ENCODE measurements at places on chromosomes 7 and 10.

DNA sequence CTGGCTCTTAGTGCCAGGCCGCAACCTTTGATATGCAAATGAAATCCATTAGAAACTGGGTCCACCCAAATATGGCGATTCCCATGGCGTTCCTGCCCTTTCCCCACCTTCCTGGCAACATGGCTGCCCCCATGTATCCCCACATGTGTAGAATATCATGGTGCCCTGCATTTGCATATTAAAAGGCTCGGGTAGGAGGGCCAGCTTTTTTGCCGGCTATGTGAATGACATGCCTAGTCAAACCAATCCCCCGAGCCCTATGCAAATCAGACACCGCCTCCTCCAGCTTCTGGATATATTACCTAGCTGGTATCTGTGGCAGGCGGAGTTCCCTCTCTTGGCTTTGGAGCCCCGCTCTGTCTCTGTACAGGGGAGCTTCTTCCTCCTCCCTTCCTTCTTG, 18.3 kb downstream of the MMS19 start:
- DNase-seq: no peak

DNA sequence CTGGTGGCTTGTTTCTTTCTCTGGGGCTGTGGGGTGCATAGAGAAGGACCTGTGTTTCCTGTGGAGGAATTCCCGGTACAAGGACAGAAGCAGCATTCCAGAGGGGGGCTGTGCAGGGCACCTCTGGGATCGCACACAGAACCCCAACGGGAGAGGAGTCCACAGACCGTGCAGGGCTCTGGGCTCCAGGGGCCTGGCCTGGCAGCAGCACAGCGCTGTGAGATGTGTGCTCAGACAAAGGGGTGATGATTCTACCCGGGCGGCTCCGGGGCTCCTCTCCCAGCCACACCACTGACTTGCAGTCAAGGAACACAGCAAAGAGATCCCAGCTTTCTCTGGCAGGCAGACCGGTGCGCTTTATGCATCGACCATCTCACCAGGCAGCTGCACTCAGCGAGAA, 6.9 kb upstream of the SHH start:
- DNase-seq: no peak

GRCh38 chr10:56035489-56035888, 325.6 kb downstream of the ZWINT start:
- DNase-seq: no peak

GRCh38 chr10:73959484-73960243, 38.3 kb upstream of the VCL start:
- no peak for DNase-seq

- no peak for DNase-seq
Measured at GRCh38 chr10:2278363-2278762, 541.0 kb upstream of the ADARB2 start.

GRCh38 chr7:15658247-15658646, 28.2 kb downstream of the MEOX2 start:
- DNase-seq: no peak

DNA sequence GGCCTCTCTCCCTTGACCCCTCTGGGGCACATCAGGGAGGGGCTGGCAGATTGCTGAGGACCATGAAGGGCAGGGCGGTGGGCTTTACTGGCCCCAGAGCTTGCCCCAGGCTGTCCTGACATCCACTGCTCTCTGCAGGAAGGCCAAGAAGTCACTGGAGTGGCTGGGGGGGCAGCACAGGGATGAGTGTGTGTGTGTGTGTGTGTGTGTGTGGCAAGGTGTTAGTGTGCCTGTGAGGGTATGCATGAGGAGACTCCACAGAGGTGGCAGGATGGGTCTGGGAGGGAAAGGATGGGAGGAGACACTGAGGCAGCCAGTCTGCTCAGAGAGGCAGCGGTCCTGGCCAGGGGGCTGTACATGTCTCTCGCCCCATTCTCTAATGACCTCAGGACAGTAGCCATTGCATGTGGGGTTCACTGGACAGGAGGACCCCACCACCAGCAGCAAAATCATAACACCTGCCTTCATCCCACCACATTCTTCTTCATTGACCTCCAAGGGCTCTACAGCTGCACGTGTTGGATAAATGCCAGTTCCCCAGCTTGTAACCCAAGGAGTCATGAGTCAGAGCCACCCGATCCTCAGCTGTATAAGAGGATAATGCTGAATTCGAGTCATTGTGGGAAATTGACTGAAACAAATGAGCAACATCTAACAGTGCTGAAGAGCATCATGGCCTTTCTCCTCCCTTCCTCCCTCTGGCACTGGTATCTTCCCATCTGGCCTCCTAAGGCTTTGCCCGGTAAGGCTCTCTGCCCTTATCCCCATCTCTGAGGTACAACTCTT, 720.5 kb downstream of the GRID1 start:
- DNase-seq: no peak

DNA sequence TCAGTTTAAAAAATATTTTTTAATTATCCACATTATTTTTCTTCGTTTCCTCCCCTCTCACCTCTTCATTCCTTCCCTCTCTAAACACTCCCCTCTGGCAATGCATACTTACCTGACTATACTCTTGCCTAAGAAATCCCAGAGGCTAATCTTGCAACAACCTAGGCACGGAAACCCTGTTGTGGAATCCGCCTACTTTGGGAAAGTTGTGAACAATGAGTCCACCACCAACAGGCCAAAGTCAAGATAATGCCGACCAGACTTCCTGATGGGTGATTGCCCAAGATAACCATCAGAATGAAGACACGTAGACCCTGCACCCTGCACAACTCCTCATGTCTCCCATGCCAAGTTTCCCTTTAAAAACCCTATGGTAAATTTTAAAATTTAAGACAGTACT, 521.5 kb downstream of the KIF20B start:
- DNase-seq: no peak

GRCh38 chr7:119925581-119926289, 347.2 kb upstream of the KCND2 start:
- no peak for DNase-seq

DNA sequence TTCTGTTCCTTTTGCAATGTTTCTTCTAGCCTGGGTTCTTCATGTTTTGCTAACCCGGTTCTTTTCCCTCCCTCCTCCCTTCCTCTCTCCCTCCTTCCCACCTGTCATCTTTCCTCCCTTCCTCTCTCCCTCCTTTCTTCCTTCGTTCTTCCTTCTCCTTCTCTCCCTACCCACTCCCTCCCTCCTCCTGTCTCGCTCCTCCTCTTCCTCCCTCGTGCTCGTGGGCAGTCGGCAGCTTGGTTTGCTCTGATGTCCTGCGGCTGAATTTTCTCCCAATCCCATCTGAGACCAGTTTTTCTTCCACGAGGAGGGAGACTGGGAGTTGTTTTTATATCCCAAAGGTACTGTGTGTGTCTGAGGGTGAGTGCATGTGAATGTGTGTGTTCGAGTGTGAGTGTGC, 43.6 kb upstream of the DIP2C start:
- DNase-seq: no peak

- DNase-seq: no peak
Measured at GRCh38 chr10:89454561-89455347, 40.4 kb downstream of the IFIT5 start.

DNA sequence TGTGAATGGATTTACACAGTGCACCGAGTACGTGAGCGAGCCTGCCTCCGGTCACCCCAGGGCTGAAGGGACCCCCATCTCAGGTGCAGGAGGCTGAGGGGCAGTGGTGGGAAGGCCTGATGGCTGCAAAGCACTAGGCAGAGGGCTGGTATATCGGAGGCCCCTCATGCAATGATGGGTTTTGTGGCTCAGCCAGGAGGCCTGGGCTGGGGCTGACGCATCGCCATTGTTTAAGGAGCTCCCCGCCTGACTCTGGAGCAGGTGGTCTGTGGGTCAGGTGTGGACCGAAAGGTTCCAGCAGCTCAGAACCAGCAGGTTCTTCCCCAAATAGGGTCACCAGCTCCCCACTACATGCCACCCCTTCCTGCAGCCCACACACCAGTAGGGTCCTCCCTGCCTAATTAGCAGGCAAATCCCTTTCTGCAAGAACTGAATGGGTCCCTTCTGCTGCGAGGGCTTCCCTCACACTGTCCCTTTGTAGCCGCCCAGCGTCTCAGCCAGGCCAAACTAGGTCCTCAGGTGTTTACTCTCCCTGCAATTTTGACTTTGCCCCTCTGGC, 33.0 kb downstream of the OAT start:
- no peak for DNase-seq

DNA sequence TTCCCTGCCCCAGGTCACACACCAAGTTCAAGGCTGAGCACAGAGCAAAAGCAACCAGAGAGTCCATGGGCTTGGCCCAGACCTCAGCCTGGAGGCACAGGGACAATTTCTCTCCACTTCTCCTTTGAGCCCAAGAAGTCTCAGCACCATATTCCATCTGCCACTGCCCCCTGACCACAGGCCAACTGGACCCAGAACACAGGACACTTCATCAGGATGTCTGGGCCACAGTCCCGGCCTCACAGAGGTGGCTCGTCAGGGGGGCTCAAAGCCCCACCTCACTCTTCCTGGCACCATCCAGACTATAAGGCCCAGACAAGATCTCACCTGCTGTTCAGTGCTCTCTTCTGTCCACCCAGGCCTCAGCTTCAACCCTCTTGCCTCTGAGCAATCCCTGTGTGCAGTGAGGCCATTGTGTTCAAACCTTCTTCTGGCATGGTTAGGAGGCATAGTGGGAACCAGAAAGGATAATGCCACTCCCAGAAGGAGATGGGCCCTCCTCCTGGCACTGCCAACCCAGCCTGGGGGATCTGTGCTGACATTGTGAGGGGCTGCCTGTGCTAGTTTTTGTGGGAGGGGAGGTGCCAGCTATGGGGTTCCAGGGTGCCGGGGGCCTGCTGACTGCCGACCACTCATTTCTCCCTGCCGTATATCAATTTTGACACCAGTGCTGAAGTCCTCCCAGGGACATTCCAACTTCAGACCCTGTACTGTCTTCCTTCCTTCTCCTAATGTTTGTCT, 49.7 kb upstream of the ANTXRL start:
- no peak for DNase-seq

DNA sequence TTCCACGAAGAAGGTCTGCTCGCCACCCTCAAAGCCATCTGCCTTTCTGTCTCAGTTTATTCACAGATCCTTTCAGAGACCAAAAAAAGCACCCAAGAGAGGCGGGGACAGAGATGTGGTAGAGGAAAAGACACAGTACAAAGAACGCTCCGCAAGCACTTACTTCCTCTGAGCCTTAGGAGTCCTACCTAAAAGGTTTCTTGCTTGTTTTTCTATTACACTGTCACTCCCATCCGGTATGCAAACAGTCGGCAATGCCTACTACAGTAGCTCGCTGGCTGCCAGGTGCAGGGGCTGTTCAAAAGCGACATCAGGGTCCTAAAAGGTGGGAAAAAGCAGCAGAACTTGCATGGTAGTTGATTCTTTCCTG, 816 bp downstream of the TECPR1 start:
- no peak for DNase-seq

GRCh38 chr7:2886900-2887299, 42.8 kb upstream of the GNA12 start:
- DNase-seq: no peak

DNA sequence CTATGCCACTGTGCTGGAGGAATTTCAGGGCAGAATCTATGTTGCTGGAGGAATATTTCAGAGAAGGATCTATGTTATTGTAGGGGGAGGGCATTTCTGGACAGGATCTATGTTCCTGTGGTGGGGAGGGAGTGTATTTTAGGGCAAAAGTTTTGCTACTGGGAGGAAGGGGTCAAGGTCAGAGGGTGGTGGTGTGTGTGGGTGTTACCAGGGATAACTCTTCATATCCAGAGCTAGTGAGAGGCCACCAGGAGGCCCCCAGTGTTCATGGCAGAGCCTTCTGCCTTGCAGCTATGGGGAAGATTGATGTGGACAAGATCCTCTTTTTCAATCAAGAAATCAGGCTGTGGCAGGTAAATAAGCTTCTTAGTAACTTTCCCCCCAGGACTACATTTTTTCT, 2.0 kb upstream of the STRA8 start:
- DNase-seq: no peak

DNA sequence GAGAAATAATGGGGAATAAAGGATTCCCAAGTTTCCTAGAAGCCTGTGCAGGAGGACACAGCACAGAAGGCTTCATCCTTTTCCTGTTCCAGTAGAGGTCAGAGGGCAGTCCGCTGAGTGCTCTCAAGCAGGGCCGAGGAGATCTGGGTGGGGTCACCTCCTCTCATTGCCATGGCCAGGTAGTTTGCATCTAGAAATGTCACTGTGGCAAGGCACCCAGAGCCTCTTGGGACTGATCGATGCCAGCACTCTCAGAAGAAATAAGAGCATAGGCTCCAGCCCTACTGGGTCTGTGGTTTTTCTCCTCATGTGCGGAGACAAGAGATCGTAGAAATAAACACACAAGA, 7.9 kb downstream of the NUB1 start:
- no peak for DNase-seq

Measured in stimulated activated CD4-positive, alpha-beta T cell treated with anti-CD3 and anti-CD28 coated beads, TNF-alpha, amount 100 ng/mL, for 48 hours (primary cell).